ENCODE measurements at places on chromosomes 13 and 19.

DNA sequence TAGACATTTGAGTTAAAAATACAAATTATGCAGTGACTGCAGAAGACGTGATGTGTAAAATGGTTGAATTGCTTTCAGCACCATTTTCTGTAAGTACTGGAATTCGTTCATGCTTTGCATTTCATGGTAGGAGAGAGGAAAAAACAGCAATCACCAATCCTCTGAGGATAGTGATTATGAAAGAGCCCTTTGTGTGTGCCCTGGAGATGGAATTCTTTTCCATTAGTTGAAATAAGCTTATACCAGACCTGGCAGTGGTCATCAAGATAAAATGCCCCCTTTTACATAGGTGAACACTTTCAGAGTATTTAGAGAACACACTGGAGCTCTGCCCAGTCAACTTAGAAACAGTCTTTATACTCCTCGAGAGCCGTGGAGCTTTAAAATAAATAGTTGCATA is 1.7 kb downstream of the CNMD start:
- no peak for DNase-seq

- no peak for DNase-seq
Measured at GRCh38 chr13:99267927-99268326, 9.7 kb upstream of the GPR18 start.

GRCh38 chr13:26589754-26590153 is 32.3 kb downstream of the WASF3 start:
- DNase-seq = no peak

DNA sequence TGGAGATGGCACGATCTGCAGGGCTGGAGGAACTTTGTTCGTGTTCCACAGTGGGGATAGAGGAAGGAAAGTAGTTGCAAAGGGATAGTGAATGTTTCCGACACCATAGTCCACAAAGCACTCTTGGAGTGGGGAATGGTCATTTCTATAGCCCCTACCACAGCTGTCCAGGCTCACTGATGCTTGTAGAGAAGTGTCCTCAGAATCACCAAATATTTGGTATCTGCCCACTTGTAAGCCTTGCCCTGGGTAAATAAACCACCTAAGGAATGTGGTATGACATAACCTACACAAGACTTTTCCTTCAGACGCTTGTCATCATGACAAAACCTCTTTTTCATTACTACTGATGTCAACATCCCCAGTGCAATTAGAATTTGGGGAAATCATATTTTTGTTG is 686.5 kb upstream of the ARGLU1 start:
- no peak for DNase-seq

DNA sequence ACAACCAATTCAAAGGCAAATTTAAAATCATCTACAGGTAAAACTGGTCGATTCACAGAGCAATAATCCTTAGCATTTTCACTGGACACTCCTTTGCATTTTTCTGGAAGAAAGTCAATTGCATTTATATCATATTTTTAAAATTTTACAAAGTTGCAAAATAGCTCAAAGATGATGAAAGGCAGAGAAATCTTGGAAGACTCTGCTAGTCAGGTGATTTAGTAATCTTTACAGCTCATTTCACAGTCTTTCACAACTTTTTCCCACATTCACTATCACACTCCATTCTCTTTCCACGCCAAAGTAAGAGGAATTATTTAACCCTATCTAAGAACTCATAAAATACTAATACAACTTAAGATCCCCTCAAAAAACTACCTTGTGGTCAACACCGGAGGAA is 1063.8 kb downstream of the EFNB2 start:
- no peak for DNase-seq

DNA sequence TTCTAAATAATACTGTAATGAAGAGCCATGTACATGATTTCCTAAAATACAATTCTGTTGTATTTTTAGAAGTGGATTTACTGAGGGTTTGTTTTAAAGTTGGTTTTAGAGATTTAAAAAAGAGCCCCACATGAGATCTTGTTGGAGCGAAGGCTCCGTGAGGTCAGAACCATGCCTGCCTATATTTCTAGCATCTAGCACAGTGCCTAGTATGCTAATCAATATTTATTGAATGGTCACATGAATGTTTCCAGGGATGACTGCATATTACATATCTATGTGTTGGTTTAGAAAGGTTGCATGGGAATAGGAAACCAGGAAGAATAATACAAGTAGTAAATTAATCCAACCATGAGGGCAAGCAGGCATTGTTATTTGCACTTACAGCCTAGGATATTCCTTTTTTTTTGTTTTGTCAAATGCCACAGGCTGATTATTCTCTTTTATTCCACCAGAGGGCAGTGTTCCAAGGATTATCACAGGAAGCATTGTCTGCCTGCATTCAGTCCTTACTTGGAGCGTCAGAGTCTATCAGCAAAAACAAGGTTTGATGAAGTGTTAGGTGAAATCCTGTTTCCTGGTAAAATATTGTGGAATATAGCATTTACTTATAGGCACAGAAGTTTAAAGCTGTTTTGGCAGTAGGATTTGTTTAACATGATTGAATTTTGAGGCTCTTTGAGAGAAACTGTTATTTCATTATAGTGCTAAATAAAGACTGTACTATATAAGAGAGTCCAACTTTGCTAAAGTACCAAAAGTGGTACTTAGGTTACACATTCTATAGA is 46.8 kb downstream of the COG3 start:
- no peak for DNase-seq

Measured in H54 (cell line).